Fibroblast of skin of left quadriceps (primary cell): ENCODE measurements at places on chromosomes 6 and 20.

DNA sequence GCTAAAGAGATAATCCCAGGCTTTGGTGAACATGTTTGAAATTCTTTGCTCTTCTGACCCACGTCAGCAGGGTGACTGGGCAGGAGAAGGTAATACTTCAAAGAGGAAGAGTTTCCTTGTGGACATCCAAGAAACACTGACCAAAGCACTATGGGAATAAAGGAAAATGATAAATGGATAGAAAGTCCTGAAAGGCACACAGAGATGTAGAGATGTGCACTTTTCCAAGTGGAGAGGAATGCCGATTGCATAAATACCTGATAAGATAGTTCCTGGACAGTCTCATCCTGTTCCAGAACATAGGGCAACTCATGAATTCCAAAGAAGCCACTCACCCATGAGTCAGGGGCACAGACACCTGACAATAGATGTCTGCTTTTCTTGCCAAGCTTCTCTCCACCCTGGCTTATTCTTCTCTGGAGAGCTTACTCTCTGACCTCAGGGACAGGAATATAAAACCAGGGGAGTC, 191.3 kb upstream of the FOXA2 start:
- no peak for DNase-seq

DNA sequence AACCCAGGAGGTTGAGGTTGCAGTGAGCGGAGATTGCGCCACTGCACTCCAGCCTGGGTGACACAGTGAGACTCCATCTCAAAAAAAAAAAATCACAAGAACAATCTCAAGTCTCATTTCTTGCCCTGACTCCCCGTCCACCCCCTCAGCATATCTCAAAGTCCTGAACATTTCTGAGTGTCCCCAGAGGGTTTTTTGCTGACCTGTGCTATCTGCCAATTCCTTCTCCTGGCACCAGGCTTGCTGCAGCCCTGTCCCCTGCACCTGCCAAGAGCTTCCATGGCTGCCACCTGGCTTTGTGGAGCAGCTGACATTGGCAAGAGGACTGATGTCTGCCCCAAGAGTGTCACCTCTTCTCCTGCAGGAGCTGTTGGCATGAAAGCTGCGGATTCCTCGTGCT, 54.9 kb upstream of the PTPRT start:
- no peak for DNase-seq

DNA sequence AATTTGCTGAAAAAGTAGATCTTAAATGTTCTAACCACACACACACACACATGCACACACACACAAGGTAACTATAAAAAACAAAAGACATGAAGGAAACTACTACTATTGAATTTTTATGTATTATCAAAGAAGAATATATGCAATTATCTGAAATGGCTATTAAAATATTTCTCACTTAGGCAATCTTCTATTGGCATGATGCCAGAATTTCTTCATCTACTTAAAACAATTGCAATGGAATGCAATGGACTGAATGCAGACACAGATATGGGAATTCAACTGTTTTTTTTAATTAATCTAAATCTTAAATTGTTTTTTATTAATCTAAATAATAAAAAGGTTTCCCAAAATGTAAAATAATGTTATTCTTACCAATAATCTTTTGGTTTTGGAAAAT, 152.6 kb upstream of the SMLR1 start:
- no peak for DNase-seq

DNA sequence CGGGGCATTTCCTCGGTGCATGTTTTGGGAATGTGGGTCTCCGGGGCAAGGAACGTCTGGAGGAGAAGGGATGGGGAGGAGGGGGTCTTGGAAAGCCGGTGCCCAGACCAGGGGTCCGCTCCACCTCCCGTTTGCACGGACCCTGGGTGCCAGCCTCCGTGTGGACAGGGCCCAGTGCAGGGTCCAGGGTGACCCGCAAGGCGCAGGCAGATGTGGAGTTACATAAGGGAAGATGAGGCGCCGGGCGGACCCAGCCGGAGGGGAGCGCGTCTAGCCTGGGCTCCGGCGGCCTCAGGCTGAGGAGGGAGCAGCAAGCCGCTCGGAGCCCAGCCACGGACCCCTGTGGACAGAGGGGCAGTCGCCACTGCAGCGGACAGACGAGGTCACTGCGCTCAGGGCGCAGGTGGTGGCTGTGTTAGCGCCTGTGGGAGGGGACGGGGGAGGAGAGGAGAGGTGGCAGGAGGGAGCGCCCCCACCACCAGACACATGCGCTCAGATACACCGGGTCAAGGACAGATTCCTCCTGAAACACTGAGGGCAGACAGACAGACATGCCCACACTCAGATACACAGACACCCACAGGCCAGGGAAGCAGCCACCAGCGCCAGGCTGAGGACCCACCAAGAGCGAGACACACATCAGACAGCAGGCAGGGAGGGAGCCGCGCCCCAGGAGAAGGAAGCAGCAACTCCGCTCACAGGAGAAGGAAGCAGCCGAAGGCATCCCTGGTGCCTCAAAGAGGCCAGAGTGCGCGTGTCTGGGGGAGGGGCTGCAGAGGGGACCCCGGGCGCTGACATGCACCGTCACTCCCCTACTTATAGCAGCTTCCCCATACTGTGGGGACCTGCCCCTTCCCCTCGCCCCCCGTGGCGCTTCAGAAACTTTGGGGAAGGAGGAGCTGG, 839 bp upstream of the HRH3 start:
- DNase-seq, result no peak

DNA sequence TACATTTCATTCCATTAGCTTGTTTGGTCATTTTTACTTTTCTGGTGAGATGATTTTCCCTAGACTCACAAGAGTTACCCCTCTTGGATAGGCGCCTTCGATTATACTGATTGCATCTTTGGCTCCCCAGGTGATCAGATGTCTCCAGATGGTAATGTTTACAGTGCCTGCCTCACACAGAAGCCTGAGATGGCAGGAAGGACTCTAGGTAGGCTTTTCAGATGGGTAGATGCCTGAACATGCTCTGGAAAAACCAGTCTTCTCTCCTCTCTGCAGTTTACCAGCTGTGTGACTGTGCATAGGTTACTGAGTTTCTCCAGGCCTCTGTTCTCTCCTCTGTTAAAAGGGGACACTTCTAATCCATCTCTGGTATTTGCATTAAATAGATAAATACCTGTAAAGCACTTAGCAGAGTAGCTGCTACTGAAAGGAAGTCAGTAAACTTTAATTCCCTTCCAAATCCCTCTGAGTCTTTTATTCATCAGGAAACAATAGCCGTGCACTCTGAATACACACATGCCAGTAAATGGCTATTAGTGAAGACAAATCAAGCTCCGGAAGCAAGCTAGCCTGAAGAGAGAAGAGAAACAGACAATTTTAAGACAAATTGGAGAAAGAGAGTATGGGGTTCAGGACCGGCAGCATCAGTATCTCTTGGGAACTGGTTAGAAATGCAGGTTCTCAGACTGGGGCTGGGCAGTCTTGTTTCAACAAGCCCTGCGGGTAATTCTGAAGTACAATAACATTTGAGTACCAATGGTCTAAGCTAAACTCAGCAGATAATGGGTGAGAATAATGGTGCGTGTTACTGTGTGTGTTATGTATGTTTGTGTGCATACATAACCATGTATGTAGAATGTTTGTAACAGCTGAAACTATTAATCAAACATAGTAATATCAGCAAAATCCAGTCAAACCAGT, 139.4 kb downstream of the UST start:
- DNase-seq, result no peak

- no peak for DNase-seq
Measured at GRCh38 chr20:59976156-59976782, 18.0 kb downstream of the CDH26 start.

GRCh38 chr20:61759286-61760065, 306.2 kb downstream of the TAF4 start:
- no peak for DNase-seq

- no peak for DNase-seq
Measured at GRCh38 chr20:14375416-14375985, 38.1 kb upstream of the FLRT3 start.

DNA sequence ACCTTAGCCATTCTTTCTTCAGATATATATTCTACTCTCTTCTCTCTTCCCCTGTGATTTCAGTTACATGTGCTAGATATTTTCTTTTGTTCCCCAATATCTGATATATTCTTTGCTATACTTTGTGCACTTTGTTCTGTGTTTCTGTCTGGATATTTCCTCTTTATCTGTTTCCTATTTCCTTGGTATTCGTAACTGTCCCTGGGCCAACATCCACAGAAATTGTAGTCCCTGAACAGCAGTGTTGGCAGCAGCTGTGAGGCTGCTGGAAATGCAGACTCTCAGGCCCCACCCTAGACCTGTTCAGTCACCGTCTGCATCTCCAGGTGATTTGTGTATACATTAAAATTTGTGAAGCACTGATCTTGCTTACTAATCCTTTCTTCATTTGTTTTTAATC, 522.9 kb upstream of the SOX4 start:
- no peak for DNase-seq

DNA sequence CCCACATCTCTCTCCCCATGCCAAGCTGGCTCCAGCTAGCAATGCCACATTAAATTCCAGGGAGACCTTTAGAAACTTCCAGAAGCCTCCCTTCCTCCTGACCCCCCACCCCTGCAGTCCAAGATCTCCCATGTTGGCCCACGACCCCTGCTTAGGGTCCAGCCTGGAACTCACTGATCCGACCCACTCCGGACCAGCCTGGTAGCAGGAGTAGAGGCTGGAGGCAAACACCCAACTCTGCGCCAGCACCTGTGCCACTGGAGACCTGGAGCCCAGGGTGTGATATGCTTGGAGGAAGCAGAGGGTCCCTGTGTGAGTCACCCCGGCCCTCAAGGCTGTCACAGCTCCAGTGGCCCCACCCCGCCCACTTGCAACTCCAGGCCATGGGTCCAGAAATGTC, 3.3 kb upstream of the ULBP1 start:
- no peak for DNase-seq

- DNase-seq, result no peak
Measured at GRCh38 chr6:42260972-42261371, 43.3 kb upstream of the MRPS10 start.

DNA sequence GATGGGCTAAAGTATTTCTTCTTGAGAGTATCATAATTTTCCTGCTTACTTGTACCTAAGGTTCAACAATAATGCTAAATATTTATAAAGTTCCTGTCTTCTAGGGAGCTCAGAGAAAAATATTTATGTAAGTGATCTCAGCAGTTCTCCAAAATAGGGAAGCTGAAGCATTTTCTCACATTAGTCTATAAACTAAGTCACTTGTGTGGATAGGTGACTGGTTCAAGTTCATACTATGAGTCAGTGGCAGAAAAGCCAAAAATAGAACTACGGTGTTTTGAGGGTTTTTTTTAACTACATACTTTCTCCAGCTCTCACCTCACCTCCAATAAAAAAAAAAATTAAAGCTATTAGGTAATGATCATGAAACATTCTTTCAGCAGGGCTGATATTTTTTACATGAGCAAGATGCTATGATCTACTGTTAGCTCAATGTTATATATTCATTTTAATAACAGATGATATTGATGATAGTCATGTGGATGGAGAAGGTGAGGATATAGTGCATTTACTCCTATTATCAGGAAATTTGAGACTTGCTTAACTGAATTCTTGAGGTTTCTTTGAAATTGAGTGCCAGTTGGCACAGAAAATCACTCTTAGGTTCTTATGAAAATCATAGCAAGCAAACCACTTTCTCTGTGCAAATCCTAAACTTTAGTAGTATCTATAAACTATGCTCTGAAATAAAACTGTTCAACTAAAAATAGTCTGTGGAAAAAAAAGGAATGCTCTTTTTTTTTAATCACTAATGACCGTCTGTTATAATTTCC, 4.1 kb upstream of the MOXD1 start:
- DNase-seq, result no peak

- no peak for DNase-seq
Measured at GRCh38 chr6:88972504-88973423, 9.3 kb upstream of the RNGTT start.

GRCh38 chr6:133432021-133432989, 191.1 kb downstream of the EYA4 start:
- no peak for DNase-seq

DNA sequence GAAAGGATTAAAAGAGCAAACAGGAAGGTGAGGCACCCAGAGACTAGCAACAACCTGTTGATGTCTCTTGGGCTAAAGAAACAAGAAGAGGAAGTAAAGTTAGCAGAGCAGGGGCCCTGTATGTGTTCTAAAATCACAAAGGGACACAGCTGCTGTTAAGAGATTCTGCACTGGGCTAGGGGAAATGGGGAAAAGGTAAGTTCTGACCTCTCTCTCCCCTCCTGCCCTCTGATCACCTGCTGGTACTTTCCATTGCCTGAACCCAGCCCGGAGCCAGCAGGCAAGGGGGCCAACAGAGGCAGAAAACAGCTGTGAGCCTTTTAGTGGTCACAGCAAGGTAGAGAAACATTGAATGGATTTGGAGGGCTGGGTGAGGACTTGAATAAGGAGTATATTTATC, 13.5 kb upstream of the CNR1 start:
- no peak for DNase-seq

- DNase-seq, result no peak
Measured at GRCh38 chr6:7904654-7905319, 5.8 kb downstream of the TXNDC5 start.

DNA sequence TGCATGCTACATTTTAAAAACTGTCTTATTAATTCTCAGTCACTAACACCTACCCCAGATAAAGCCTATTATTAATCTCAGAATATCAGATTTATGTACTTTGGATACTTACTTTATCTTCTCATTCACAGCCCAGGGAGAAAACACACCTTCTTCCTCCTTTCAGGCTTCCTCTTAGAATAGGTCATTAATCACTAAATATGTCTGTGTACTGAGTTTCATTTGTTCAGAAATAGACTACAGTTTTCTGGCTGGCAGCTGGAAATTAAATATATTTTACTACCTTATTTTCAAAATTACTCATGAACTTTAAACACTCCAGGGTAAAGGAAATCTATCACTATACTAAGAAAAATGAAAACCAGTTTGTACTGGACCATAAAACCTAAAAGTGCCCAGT, 147.7 kb upstream of the DST start:
- DNase-seq, result no peak

DNA sequence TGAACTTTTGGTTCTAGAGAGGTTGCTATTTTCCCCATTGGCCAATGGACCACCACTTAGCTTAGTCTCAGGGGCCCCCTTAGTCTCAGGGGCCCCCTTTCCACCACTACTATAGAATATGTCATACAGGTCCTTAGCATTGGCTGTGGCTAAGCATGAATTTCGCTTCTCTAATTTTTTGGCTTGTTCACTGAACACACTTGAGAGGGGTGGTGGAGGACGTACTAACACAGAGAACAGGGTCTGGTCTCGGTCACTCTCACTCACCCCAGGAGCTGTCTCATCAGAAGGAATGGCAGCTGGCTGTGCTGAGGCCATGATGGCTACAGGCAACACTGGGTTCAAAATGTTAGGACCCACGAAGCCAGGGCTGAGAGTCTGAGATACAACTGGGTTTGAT, 30.3 kb downstream of the ZNF318 start:
- no peak for DNase-seq

GRCh38 chr6:88619951-88620350, 343.5 kb downstream of the RNGTT start:
- DNase-seq, result no peak

GRCh38 chr6:75183099-75183541, 22.7 kb downstream of the COL12A1 start:
- DNase-seq, result peak; percentile 97

GRCh38 chr20:43525021-43525420, 17.5 kb downstream of the L3MBTL1 start:
- DNase-seq, result no peak

GRCh38 chr6:135183002-135183531, 2.0 kb downstream of the MYB start:
- no peak for DNase-seq
